ENCODE measurements at places on chromosomes 11 and 22.

DNA sequence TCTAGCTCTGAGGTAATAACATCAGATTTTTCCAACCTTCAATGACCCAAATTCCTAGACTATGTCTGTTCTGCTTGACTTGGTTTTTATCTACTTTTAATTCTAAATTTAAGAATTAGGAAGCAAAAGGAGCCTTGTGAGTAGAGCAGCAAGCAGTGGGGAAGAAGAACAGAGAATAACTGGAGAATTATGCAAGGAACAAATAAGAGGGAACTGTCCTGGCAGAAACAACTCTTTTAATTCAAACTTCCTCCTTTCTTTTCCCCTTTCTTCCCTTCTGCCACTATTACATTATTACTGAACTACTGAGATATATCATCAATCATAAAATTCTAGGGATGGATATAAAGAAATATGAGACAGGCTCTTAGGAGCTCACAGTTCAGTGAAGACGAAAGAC is 276.1 kb downstream of the SBF2 start:
- DNase-seq = no peak

DNA sequence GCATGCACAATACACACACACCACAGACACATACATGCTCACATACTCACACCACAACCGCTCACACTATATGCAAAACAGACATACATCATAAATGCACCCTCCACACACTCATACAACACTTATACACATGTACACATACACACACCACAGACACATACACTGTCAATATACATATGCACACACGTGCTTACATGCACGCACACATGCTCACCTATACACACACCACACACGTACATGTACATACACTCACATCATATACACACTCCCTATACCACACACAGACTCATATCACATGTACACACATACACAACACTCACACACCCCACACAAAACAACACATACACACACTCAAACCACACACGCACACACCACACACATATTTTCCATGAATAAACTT is 885.3 kb downstream of the TBC1D22A start:
- DNase-seq = no peak

DNA sequence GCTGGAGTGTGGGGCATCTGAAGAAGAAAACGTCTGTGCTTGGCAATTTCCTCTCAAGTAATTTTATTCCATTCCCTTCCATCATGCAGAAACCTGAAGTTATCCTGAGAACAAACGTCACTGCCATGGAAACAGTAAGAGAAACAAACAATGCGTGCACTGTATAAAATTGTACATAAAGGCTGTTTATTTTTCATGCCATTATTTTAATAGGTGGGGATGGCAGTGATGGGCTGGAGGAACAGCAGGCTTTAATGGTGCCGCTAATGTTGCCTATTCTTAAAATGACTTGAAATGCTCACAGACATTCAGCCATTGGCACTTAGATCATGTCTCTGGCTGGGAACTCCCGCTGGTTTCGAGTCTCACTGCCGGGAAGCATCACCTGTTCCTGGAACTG is 7.5 kb upstream of the SEZ6L start:
- no peak for DNase-seq

DNA sequence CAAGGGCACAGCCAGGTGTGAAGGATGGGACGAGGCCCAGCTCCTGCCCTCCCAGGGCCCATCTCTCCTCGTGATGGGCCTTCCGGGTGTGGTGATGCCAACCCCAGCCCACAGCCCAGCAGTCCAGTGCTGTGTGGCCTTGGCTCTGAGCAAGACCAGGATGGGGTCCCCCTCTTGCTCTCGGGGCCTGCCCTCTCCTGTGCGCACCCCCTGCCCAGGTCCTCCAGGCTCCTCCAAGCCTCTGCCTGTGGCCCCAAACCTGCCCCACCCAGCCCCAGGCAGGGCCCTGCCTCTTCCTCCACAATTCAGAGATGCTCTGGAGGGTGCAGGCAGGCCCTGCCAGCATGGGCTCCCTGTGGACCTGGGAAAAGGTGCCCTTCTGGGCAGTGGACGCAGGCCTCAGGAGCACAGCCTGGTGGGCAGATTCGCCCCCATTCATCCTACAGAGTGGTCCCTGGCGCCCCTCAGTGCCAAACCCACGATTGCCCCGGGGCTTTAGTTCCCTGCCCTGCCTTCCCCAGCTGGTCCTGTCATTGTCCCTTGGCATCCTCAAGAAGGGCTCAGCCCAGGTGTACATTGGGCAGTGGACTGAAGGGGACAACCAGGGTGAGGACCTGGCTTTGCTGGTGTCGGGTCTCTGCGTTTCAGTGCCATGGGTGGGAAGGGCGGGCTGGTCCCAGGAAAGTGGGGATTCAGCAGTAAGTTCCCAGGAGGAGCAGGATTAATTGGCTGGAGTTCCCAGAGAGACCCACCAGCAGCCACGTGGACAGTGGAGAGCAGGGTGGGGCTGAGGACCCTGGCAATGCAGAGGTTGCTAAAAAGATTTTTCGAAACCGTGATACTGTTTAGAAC is 19.8 kb downstream of the EIF1AD start:
- no peak for DNase-seq

GRCh38 chr11:133306019-133306418 is 226.3 kb downstream of the OPCML start:
- no peak for DNase-seq

DNA sequence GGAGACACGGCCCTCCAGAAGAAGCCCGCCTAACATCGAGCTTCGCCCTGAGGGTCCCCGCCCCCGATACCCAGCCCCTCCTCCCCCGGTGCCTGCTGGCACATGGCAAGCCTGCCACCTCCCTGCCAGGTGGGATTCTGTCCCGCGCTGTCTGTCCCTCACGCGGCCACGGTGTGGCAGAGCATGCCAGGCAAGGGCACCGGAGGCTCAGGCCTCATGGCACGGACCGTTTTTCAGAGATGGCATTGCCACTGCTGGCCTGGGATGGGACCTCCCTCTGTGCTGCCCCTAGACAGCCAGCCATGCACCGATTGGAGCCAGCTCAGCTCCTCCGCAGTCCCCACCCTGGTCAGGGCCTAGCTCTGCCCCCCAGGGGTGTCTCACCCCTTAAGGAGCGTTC is 19.4 kb downstream of the MRPL23 start:
- DNase-seq = no peak
